G401 (cell line): ENCODE measurements at places on chromosomes 1 and 21. TPM values are rescaled to one million over a fixed set of nuclear protein-coding genes. Genes with fewer than 3 reads are reported as not detected.

Gene ZNF695
- total RNA-seq, result 15.6 and 38.0 TPM in 2 replicates

Gene PRAMEF33
- total RNA-seq, result not detected in 2 replicates

- no peak for DNase-seq
Measured at GRCh38 chr1:31198600-31198999, 41.1 kb downstream of the NKAIN1 start.

Gene CD1B
- not detected in 2 replicates for total RNA-seq
